ENCODE measurements at places on chromosomes 11 and 22.

- DNase-seq: no peak
These were observed 34.9 kb upstream of the NFRKB start for GRCh38 chr11:129930296-129930695.

DNA sequence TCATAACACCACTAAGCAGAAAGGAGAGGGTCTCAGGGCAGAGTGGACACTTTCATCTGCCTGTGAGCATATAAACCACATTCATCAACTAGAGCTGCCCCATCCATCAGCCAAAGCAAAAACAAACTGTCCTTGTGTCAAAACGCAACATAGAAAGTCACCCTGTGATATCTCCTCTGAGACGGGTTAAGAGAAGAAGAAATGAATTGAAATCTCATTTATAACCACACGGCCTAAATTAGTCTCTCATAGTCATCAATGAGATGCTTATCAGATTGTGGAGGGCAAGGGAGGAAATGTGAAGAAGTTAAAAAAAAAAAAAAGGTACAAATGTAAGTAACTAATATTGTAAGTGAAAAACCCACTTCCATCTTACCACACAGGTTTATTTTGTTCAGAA is 75.7 kb downstream of the SIK3 start:
- DNase-seq: no peak

GRCh38 chr11:64259533-64260067 is 8.3 kb downstream of the PLCB3 start:
- no peak for DNase-seq

DNA sequence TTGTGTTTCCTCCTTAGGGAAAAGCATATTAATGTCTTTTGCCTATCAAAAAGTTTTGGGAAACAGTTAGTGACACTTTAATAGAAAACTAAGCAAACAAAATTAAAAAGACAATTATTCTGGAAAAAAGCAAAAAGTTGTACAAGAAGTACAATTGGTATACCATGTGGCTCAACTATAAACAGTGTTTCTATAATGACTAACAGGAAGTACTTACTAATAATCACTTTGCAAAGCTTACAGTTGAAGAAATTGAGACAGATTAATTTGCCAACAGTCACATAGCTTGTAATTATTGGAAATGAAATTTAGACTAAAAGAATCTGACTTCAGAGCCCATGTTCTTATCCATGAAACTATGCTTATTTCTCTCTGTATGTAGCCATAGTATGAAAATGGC is 24.7 kb downstream of the PPME1 start:
- no peak for DNase-seq

- DNase-seq: no peak
These were observed 44.0 kb downstream of the SMIM38 start for GRCh38 chr11:69199583-69200315.

DNA sequence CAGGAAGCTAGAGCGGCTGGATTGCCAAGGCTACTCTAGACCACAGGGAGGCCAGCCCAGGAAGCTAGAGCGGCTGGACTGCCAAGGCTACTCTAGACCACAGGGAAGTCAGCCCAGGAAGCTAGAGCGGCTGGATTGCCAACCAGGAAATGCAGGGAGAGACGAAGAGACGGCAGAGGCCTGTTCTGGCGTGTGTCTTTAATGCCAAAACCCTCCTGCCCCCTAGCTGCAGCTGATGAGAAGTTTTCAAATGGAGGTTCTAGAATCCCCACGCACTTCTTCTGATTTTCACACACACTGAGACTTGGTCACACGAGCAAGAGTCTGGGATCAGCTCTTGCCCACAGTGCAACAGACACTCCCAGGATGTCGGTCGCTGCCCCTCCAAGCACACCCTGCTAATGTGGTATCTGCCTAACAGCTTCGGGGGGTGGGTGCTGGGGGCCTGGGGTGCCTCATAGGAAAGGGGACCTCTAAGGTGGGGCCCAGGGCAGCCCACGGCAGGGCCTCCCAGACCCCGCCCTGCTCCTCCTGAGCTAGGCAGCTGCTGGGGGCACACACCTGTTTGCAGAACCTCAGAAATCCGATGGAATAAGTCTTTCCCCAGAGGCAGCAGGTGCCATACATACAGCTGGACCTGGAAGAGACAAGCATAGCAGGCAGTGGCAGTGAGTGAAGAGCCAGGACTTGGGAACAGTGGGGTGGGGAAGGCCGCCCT is 28.5 kb downstream of the MAFF start:
- DNase-seq: no peak

GRCh38 chr11:117646411-117646810 is 150.6 kb downstream of the DSCAML1 start:
- no peak for DNase-seq

DNA sequence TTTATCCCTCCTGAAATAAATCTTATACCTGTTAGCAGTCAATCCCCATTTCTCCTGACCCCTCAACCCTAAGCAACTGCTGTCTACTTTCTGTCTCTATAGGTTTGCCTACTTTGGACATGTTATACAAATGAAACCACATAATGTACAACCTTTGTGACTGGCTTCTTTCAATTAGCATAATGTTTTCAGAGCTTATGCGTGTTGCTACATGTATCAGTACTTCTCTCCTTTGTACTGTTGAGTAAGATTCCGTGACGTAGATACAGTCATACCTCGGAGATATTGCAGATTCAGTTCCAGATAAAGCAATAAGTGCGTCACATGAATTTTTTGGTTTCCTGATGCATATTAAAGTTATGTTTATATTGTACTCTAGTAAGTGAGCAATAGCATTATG is 127.3 kb downstream of the MORC2 start:
- DNase-seq: no peak

DNA sequence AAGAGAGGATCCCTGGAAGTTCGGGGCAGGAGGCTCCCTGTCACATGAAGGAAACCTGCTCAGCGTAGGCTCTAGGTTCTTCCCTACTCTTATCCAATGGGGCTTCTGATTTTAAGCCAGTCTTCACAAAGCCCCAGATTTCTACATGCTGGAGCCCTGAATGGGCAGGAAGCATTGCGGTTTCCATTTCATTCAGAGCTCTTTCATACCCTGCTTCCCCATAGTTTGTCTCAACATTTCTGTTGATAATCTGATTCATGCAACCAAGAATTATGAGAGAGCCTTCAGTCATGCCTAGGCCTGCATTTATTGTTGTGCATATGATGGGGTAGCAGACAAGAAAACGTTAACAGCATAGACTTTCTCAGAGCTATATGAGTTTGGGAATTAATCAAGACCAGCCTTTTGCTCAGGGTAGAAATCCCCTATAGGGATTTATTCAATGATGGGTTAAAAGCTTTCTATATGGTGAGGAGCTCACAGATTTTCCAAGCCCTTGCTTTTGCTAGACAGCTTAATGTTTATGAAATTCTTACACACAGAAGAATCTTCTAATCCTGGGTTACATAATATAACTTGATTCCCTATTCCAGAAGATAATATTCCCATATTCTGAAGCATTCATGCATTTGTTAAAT is 15.9 kb downstream of the OR51B4 start:
- DNase-seq: no peak

DNA sequence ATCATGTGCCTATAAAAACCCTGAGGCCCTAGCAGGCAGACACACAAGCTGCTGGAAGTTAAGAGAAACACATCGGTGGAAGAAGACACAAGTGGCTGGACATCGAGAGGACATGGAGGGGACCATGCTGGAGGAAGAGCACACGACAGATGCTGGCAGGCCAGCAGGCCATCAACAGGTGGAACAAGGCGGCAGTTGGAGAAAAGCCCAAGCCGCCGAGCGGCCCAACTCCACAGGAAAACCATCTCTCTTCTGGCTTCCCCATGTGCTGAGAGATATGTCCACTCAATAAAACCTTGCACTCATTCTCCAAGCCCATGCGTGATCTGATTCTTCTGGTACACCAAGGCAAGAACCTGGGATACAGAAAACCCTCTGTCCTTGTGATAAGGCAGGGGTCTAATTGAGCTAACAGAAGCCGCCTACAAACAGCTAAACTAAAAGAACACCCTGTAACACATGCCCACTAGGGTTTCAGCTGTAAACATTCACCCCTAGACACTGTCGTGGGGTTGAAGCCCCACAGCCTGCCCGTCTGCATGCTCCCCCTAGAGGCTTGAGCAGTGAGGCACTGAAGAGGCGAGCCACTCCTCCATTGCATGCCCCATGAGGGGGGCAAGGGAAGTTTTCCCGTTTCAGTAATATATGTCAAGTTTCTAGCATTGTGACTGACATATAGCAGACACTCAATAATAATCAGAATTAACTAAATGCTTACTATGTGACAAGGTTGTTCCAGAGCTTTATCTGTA is 39.0 kb upstream of the MMP20 start:
- no peak for DNase-seq

DNA sequence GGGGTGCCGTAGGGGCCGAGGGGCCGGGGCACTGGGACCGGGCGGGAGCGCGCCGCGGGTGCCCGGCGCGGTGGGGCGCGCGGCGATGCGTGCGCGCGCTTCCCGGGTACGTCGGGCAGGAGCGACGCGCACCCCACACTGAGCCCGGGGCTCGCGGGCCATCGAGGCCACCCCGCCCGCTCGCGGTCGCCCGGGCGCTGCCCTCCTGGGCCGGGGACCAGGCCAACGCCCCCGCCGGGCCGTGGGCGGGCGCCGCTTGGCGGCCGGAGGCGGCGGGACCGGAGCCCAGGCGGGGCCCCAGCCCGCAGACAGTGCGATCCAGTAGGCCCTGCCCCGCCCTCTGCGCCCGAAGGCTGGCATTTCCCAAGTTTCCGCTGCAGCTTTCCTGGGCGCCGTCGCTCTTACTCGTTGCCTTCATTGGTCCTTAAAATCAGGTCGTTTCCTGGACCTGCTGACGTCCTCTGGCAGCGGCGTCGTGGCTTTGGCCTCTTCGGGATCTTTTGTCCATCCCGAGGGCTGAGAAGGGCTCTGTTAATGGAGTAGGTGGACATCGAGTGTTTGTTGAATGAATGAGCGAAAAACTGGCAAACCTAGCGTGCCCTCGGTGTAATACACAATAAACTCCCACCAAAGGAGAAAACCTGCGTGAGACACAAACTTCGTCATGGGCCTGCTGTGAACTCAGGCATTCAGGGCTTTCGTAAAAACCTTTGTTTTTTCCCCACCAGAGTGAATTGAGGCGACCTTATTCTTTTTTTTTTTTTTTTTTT is 638 bp downstream of the PARVA start:
- no peak for DNase-seq

DNA sequence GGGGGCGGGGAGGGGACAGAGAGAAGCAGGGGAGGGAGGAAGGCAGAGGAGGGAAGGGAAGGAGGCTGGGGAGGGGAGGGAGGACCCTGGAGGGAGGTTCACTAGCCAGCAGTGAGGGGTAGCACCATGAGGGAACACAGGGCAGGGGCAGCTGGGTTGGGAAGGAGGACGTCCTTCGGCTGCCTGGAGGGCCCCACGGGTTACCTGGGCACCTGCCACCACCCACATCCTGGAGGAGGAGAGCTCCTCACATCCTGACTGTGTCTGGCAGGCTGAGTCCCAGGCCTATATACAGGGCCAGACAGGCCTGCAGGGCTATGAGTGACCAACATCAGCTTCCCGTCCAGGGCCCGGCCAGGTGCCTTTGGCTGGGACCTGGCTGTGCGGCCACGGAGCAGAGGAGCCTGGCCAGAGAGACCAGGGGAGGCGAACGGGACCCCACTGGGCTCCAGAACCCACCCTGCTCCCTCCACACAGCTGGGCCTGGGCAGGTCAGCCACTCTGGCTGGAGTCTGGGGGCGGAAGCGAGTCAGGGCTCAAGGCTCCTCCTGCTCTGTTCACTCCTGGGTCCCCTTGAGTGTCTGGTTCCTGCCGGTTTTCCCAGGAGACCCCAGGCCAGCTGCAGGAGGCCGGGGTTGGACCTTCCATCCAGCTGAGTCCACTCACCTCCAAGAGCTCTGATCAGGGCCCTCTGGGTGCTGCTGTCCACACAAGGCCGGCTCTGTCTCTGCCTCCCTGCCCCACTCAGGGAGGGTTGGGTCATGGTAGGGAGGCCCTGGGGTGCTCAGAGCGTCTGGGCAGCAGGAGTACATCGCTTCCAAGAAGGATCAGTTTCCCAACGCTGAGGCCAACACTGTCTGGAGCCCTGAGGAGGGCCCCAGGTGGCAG is 677.7 kb downstream of the BRD1 start:
- no peak for DNase-seq

DNA sequence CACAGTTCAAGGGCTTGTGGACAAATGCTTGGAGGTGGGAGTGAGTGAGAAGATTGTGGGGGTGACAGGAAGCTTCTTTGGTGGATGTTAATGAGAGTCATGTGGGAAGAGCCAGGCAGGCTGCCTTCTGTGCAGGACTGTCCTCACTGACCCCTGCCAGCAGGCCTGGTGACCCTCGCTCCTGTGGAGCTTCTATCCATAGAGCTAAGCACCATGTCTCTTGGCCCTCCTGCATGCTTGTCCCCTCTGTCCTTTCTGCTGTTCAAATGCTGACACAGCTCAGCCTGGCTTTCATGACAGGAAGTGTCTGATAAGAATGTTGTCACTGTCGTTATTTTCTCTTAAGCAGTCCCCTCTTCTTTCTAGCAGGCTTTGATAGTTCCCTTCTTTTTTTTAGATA is 37.6 kb downstream of the NAT10 start:
- no peak for DNase-seq

DNA sequence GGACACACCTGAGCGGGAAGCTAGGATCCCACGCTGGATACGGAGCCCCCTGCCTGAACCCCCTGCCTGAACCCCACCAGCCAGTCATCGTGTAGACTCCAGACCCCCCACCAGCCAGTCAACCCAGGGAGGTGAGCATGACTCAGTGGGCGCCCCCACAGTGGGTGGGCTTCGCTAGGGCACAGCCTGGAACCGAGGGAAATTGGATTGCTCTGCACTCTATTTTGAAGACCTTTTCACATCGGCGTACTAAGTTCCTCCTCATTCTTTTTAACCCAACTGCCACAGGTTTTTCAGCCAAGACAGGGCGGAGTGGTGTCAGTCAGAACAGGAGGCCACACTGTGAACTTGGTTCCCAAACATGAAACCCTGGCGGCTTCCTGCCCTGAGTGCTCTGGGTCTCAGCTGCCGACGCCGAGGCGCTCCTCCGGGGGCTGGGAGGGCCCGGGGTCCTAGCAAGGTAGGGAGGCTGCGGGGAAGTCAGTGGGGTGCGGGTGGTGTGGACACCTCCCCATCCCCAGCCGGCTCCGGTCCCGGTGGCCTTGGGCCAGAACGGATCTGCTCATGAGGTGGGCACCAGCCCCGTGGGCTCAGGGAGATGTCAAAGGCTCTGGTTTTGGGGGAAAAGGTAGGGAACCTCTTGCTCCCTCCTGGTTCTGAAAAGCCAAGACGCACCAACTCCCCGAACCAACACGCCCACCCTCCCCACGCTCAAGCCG is 57.0 kb downstream of the BRD1 start:
- DNase-seq: no peak

- DNase-seq: no peak
These were observed 27.9 kb downstream of the SPATA19 start for GRCh38 chr11:133817449-133817848.

GRCh38 chr11:76806608-76807205 is 23.6 kb downstream of the TSKU start:
- no peak for DNase-seq
